ENCODE measurements at places on chromosomes 12 and 14.

DNA sequence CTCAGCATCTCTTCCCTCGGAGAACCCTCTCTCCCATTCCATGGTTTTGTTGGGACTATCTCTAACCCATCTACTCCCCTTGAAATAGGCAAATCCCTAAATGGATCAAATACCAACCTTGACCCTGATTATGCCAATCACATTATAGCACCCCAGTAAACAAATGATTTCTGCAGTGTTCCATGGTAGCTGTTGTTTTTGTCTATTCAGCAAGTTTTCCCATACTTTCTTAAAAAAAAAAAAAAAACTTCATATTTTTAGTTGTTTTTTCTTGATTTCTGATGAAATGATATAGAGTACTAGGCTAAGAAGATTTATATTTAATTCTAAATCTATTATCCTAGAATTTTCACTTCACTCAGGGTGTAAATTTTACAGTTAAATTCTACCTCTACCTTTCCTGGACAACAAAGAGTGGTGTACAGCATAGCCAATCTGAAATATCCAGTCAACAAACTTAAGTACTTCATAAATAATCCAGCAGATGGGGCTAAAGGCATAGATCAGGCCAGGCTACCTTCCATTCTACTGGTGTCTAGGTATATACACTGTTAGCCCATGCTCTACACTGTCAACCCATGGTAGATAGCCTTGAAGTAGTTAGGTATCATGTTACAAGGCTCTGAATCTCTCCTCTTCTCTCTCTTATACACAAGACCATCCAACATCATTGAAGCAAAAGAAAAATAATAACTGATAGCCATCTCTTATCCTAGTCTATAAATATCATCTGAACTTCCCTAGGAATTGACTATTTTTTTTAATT lies 82.2 kb downstream of the PLEKHG7 start:
- DNase-seq = peak; percentile 58

- no peak for DNase-seq
Measured at GRCh38 chr12:91947459-91947858, 198.2 kb downstream of the BTG1 start.

GRCh38 chr14:68506645-68507419 lies 286.0 kb downstream of the ZFP36L1 start:
- no peak for DNase-seq

GRCh38 chr12:93938317-93938716 lies 210.1 kb upstream of the PLXNC1 start:
- DNase-seq = no peak

DNA sequence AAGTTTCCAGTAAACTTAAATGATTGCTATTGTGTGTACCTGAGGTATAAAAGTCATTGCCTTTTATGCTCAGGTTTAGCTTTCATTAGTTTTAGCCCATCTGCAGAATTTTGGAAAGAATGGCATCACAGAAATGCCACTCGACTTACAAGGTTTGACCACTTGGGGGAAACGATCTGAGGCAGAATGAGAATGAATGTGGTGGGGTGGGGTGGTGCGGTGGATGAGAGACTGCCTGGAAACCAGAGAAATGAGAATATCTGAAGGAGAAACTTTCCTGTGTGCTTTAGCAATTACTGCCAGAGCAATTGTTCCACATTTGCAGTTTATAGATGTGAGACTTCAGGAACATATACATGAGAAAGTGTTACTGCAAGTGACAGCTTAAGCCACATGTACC lies 225.4 kb upstream of the PDE3A start:
- no peak for DNase-seq

DNA sequence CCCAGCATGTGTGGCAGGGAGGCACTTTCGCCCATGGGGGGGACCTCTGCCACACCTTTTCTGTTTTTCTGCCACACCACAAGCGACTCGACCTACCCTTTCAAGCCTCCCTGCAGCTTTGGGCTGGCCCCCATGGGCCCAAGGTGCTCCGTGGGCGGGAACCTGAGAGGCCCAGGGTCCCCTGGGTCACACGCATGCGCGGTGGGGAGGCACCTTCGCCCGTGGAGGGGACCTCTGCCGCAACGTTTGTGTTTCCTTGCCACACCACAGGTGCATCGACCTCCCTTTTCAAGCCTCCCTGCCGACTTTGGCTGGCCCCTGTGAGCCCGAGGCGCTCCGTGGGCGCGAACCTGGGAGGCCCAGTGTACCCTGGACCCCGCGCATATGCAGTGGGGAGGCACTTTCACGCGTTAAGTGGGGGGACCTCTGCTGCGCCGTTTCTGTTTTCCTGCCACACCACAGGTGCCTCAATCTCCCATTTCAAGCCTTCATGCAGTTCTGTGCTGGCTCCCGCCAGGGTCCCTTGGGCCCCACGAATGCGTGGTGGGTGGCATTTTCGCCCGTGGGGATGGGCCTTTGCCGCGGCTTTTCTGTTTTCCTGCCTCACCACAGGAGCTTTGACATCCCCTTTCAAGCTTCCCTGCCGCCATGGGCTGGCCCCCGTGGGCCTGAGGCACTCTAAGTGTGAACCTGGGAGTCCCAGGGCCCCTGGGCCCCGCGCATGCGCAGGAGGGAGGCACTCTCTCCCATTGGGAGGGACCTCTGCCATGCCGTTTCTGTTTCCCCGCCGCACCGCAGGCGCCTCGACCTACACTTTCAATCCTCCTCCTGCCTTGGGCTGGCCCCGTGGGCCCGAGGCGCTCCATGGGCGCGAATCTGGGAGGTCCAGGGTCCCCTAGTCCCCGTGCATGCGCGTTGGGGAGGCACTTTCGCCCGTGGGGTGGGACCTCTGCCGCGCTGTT lies 332.2 kb downstream of the ALG10 start:
- DNase-seq = no peak

DNA sequence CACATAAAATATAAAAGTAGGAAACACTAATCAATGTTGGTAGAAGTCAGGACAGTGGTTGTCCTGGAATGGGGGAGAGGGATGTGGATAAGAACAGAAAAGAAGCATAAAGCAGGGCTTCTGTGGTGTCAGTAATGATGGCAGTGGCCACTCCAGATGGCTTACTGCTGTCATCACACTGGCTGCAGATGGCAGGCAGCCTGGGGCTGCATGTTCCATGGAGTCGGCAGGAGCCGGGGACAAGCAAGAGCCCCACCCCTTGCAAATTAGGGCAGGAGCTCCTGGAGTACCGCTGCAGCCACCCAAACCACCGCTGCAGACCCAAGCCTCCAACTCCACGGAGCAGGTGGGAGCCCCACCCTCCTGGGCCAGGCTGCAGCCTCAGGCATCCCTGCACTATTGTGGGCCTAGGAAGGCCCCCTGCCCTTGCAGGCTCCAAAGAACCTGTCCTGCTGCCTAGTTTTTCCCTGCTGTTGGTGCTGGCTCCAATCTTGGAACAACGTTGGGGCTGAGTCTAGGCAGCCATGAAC lies 28.8 kb upstream of the SLC5A8 start:
- DNase-seq = no peak

GRCh38 chr12:15702276-15702675 lies 86.9 kb downstream of the EPS8 start:
- DNase-seq = no peak

DNA sequence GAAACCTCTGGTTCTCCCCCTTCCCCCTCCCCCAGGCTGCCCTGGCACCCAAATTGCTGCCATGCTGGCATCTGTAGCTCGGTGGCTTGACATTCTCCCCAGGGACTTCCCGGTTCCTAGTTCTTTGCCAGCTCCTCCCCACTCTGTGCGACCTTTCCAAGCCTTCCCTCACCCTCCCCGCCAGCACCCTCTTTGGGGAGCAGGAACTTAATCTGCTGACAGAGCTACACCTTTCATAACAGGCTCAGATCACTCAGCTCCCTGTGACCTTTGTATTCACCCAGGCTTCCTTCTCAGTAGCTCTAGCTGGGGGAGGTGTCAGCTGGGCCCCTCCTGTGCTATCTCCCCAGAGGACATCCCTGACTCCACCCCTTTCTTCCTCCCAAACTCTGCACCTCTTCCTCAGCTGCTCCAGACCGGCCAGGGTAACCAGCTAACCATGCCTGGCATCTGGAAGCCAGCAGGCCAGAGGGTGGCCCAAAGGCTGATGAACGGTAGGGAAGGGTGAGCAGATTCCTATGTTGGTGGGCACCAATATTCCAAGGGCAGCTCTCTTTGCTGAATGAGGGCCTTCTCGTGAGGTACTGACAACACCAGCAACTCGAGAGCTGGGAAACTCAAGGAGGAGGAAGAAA lies 1.8 kb upstream of the COX14 start:
- no peak for DNase-seq

DNA sequence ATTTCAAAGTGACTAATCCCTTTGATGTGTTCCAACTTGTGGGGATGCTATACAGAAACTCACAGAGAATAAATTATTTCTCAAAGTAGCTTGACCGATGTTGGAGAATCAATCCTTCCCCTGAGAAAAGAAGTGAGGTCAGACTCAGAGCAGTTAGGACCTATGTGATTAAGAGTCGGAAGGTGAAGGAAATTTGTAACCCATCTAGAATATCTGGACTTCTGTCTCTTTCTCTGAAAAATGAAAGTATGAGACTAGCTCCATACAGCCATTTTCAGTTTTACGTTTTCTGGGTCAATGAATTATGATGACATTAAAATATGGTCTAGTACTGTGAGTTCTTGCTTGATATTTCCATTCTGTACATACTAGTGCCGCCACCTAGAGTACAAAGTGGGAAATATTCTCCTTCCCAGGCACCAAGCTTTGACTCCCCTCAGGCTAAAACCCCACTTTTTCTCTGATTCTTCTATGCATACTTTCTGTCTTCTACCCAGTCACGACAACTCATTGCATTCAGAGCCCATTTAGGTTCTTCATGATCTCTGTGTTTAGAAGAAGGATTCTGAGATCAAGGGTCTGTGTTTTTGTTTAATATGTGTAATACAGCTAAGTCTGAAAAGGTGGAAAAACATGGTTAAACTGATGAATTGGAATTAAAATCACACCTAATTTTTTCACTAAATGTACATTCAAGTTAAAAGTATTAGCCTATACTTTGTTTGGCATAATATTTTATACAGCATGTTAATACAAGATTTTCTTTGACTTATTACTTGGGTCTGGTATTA lies 6.9 kb upstream of the NTS start:
- DNase-seq = peak; percentile 63

DNA sequence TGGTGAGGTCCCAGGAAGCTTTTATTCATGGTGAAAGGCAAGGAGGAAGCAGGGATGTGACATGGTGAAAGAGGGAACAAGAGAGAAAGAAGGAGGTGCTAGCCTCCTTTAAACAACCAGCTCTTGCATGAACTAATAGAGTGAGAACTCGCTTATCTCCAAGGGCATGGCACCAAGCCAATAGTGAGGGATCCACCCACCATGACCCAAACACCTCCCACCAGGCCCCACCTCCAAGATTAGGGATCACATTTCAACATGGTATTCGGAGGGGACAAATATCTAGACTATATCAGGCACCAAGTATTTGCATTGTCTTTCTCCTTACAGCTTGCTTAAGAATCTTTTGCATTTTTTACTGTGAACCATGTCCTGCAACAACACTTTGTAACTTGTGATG lies 91.9 kb upstream of the DHRS4 start:
- peak; percentile 6 for DNase-seq

GRCh38 chr12:108567406-108568337 lies 5.3 kb downstream of the ISCU start:
- DNase-seq = no peak

DNA sequence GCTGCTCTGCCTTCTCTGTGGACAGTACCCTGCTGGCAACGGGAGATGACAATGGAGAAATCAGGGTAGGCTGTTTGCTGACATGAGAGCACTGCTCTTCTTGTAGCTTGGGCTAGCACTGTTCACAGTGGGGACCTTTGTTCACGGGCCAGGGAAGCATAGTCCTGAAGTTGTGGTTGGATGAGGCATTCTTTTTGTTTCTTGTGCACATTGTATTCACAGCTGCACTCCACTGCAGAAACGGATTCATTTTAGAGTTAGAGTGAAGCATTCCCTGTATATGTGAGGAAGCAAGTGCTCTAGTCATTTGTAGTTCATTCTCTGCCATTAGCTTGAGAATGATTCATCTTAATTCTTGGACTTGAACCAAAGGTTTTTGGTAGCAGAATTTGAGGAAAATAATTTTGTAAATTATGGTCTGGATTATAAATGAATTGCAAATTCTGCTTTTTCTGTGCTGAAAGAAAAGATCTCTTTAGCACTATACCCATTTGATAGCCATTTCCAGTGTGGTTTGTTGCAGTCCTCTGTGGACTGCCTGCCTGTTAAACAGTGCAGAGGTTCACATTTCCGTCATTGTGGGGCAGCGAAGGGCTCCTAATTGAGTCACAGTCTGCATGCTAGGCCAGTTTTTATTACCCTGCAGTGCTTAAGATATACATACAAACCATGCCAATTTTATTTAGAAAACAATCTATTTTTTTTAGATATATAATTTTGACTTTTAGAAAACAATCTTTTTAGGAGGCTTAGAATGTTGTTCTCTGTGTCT lies 80.6 kb downstream of the APAF1 start:
- no peak for DNase-seq

DNA sequence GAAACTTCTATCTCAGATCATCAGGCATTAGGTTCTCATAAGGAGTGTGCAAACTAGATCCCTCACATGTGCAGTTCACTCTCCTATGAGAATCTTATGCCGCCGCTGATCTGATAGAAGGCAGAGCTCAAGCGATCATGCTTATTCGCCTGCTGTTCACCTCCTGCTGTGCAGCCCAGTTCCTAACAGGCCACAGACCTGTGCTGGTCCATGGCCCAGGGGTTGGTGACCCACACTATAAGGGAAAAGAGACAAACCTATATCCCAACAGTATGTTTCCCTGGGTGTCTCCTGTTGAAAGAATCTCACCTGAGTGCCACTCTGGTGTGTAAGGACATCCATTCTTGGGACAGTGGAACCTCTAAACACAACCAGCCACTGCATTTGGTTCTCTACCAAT lies 186.3 kb downstream of the RIMBP2 start:
- DNase-seq = no peak

DNA sequence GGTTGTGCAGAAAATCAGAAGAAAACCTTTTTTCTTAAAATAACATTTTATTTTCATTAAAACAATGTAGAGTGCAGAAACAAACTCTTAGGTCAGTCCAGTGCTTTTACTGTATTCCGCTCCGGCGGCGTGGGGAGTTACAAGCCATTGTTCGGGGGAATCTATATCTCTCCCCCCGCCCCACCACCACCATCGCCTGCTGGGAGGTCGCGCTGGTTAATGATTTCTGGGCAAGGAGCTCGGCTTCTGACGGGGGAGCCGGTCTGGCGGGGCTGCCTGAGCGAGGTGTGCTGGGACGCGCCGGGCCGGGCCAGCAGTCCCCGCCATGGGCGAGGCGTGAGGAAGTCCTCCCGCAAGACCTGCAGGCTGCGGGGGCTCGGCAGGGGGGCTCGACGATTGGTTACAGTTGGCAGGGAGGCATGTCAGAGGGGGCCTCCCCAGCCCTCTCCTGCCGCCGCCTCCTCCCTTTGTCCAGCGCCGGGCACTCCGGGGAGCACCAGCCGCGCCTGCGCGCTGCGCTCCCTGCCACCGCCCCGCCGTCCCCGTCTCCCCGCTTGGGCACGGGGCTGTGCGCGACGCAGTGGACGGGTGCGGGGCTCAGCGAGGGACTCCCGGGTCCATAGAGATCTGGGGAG lies 1.0 kb upstream of the DUSP6 start:
- DNase-seq = peak; percentile 92

- peak; percentile 43 for DNase-seq
Measured at GRCh38 chr12:55681142-55682077, 26.3 kb downstream of the ITGA7 start.

- no peak for DNase-seq
Measured at GRCh38 chr12:127809275-127809674, 457.7 kb upstream of the TMEM132C start.
